EH (cell line): ENCODE measurements at places on chromosomes 12 and 14.

- DNase-seq = peak; percentile 85
These were observed 13.5 kb downstream of the MIA2 start for GRCh38 chr14:39247256-39247655.

- DNase-seq = no peak
These were observed 291.1 kb upstream of the RTL1 start for GRCh38 chr14:101194373-101195308.

DNA sequence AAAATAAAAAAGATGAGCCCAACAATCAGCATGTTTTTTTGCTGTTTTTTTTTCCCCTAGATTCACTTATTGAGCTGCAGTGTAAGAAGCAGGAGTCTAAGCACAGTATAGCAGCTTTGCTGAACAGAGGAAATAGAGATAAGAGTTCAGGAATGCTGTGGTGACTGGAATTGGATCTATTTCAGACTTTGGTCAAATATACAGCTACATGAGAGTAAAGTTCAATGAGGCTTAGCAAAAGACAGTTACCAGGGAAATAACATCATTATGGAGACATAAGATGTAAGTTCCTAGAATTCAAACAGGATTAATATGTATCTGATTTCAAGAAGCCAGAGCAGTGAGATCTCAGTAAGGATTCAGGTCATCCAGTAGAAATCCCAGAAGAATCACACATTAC is 613.0 kb downstream of the RPS29 start:
- no peak for DNase-seq

DNA sequence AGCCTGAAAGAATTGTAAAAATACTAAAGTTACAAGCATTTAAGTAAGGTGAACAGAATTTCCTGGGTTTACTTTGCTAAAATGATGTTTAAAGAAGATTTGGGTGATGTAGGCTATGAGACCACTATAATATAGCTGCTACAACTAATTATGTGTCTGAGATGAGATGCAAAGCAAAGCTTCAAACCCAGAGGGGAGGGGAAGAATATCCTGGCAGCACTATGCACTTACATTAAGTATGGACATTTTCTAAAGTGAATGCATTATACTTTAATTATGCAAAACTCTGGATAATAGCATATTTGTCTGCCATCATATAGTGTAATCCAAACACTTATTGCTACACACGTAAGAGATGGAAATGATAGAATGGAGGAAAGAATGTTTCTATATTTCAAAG is 1003.7 kb downstream of the GALC start:
- no peak for DNase-seq

- DNase-seq = no peak
These were observed 160.7 kb upstream of the CCND2 start for GRCh38 chr12:4112734-4113325.

- DNase-seq = no peak
These were observed 50.9 kb upstream of the CPNE8 start for GRCh38 chr12:38956337-38956736.

- DNase-seq = peak; percentile 77
These were observed 907 bp upstream of the EFS start for GRCh38 chr14:23365732-23366425.

DNA sequence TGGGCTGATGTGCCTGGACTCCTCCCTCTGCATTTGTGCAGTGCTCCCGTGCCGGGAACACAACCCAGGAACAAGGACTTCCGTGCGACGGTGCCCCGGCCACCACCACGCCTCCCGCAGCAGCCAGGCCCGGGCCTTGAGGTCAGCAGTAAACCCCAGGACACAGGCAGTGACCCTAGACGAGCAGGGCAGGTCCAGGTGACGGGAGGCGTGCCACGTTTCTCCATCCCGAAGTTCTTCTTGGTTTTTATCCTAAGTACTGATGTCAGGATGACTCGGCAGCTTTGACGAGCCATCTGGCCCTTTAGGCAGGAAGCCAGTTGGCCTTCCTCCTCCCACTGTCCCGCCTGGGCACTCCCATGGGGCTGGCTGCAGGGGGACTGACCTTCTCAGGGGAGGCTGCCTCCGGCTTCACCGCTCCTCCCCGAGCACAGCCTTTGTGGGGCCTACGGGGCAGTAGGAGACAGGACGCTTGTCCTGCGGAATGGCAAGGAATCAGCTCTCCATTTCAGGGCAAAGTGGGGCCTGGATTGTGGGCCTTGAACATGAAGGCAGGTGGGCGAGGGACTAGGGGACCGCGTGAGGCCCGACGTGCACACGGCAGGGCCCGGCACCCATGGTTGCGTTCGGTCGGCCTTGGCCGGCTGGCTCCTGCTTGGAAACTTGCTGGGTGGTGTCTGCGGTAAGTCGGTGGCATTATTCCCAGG is 94.1 kb downstream of the FBXL14 start:
- DNase-seq = peak; percentile 86

GRCh38 chr12:81207173-81207572 is 129.3 kb downstream of the ACSS3 start:
- no peak for DNase-seq

GRCh38 chr12:13882176-13882575 is 99.2 kb downstream of the GRIN2B start:
- DNase-seq = no peak

DNA sequence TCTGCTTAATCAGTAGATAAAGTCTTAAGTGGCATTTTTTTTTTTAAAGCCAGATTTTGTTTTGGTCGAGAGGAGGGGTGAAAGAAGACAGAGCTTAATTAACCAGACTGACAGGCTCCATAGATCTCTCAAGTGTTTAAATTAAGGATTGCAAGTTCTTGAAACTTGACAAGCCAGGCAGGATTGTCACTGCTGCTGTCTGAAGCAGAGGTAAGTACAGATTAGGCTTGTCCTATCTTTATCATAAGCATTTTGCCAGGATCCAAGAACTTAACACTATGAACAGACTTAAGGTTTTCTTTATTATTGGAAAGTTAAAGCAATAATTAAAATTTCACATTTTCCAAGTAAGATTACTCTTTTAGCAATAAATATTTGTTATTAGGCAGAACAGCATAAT is 179.6 kb upstream of the LMO3 start:
- DNase-seq = no peak

DNA sequence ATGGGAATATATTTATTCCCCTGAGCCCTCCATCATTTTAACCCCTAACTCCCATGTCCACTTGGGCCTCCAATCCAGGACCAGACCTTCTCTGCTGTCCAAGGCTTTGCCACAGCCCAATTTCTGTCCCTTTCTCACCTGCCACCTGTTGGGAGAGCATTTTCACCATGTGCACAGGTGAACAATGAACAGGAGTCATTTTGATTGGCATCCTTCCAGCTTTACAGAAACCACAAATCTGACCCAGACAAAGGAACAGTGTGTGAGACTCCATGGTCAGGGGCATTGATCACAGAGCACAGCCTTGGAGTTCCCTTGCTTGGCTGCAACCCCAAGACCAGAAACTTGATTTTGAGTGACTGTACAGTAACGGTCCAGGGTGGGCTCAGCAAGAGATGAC is 91.9 kb downstream of the CRACR2A start:
- no peak for DNase-seq

GRCh38 chr14:22774011-22774706 is 7.7 kb downstream of the OXA1L start:
- no peak for DNase-seq

DNA sequence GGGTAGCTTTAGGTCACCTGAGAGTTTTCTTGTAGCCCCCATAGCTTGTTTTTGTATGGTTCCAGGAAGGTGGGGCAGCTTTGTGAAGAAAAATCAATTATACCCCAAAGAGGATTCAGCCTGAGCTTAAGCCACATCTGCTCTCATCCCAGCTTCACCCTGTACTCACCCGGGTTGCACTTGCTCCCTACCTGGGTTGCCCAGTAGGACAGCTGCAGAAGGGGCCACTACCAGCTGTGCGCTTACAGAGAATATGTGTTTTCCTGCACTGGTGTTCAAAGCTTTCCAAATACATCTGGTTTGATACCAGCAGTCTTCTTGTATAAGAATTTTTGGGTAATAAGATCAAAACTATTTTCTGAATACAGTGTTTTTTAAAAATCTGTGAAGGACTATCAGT is 3.0 kb upstream of the SLC38A1 start:
- no peak for DNase-seq

GRCh38 chr12:1217191-1217949 is 226.3 kb downstream of the ERC1 start:
- peak; percentile 90 for DNase-seq

- no peak for DNase-seq
These were observed 18.9 kb downstream of the CCND2 start for GRCh38 chr12:4292341-4293073.

GRCh38 chr14:87686746-87687145 is 306.2 kb downstream of the GALC start:
- no peak for DNase-seq

DNA sequence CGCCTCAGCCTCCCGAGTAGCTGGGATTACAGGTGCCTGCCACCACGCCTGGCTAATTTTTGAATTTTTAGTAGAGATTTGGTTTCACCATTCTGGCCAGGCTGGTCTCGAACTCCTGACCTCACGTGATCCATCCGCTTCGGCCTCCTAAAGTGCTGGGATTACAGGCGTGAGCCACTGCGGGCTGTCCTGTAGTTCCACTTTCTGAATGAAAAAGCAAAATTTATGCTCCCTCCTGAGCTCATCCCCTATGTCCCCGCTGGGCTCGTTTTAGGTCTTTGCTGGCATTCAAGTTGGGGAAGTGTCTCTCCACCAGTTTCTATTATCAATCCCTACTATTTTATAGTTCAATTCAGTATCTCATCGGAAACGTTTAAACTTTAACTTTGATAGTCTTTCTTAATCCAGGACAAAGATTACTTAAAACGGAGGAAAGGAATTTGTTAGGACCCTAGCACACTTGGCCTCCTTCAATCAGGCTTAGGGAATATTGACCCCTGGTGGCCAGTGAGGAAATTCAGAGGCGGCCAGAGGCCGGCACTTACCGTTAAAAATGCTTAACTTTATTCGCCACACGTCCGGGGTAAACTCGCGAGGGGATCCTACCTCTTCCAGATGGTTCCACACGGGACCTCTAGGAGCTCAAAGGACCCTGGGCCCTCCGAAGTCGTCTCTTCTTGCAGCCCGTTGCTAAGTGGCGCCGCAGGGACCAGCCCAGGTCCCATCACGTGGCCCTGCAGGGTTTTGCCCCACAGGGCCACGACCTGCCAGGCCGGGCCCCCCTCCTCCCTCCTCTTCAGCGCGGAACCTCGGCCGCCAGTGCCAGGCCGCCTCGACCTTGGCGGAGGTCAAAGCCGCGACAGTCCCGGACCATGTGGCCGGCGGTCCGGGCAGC is 11.4 kb upstream of the DNAL1 start:
- peak; percentile 72 for DNase-seq

DNA sequence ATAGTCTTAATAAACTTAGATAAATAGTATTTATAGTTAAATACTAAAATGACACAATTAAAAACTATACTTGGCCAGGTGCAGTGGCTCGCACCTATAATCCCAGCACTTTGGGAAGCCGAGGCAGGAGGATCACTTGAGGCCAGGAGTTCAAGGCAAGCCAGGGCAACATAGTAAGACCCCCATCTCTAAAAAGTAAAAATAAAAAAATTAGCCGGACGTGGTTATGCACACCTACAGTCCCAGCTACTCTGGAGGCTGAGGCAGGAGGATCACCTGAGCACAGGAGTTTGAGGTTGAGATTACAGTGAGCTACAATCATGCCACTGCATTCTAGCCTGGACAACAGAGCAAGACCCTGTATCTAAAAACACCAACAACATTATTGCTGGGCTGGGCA is 16.0 kb downstream of the CINP start:
- DNase-seq = no peak

- no peak for DNase-seq
These were observed 601.8 kb upstream of the ATXN7L3B start for GRCh38 chr12:73935817-73936216.

DNA sequence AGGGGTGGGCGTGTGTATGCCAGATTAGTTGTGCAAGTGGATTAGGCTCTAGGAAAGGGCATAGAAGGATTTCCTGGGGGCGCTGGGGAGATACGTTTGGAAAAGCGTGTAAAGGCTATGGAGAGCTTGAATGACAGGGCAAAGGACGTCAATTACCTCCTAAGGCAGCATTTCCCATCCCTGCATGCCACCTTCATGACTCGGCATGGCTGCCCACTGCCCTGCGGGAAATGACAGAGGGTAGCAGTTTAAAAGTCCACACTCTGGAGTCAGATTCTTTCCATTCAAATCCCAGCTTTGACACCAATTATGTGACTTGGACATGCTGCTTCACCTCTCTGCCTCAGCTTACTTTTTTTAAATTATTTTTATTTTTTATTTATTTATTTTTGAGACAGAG is 14.8 kb upstream of the TMEM229B start:
- no peak for DNase-seq

DNA sequence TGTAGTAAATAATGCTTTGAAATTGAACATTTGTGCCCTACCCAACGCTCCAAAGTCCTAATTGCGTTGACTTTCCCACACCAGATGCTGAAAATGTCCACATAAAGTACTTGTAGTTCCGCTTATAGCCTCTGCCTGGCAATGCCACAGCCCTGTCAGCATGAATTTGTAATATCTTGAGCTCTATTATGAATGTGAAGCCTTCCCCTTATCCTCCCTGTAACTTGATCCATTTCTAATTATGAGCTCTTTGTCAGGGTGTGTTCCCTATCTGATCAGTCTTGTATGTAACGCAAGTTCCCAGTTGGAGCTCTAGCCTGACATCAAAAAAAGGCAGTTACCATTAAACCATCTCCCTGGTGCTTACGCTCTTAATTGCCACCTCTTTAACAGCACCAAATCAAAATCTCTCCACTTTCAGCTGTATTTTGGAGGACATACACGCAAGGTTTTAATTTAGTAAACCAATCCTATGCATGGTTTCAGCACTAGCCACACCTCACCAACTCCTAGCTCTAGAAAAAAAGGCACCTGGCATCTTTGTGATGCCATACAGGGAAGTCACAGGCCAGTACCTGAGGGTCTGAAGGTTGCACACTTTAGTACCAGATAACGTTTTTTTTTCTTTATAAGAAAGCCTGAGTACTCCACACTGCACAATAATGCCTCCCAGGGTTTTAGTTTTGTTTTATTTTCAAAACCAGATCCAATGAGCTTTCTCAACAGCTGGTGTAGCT is 69.3 kb downstream of the EEA1 start:
- no peak for DNase-seq

DNA sequence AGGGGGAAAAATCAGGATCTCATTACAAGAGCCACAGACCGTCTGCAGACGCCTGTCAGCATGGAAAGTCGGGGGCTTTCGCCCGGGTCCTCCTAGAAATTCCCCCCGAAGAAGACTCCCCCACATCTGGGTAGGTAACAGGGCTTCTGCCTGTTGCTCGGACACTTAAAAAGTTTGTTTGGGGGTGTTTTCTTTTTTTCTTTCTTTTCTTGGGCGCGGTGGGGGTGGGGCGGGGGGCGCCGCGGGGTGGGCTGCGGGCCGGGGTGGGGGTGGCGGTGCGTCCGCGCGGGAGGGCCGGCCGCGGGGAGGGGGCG is 358 bp downstream of the ELK3 start:
- DNase-seq = no peak

GRCh38 chr12:48084066-48084465 is 21.8 kb downstream of the SENP1 start:
- DNase-seq = peak; percentile 44
